NCI-H1694 treated with DMSO at 0.1 percent for 48 hours (cell line): ENCODE measurements at places on chromosomes 6 and 20.

DNA sequence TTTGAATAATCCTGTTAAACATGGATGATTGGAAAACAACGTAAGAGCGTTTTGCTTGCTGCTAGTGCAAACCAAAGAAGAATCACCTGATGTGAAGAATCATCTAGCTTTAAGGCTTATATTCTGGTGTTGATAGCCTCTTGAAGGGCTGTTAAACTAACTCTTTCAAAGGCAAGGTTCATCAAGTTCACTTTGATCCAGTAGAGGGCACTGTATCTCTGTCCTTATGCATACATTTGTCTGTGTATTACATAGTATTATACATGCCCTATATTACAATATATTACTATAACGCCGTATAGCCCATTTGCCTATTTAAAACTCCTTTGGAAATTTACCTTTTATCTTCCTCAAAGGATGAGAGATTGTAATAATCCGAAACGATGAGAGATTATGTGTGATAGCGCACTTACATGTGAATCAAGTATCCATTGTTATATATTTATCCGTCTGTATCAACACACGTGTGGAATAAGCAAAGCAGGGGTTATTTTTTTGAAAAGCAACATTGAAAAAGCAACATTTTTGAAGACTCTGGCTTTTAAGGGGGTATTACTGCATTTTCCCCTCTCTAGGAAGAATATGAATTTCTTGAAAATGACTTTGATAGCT is 50.8 kb upstream of the NRN1 start:
- DNase-seq = peak; percentile 74

DNA sequence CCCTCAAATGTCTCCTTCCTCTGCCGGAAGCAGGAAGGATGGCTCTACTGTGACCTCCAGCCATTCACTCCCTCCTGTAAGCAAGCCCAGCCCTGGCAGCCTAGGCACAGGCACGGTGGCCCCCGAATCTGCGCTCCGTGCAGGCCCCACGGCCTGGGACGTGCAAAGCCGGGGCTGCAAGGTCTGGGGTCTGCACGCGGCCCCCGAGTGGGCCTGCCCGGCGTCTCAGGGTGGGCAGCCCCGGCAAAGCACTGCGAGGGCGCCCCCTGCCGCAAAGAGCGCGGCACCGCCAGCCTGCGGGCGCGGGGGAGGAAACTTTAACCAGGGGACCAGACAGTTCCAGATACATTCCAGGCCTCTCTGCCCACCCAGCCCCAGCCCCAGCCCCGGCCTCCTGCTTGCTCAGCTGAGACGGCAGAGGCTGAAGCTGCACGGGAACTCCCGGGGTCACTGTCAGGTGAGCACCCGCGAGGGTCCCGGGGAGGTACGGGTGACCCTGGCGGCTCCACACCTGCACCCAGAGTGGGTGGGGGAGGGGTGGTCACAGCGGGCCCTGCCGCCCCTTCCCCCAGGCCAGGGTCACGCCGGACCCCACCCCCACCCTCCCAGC is 98.8 kb downstream of the ASXL1 start:
- peak; percentile 22 for DNase-seq

DNA sequence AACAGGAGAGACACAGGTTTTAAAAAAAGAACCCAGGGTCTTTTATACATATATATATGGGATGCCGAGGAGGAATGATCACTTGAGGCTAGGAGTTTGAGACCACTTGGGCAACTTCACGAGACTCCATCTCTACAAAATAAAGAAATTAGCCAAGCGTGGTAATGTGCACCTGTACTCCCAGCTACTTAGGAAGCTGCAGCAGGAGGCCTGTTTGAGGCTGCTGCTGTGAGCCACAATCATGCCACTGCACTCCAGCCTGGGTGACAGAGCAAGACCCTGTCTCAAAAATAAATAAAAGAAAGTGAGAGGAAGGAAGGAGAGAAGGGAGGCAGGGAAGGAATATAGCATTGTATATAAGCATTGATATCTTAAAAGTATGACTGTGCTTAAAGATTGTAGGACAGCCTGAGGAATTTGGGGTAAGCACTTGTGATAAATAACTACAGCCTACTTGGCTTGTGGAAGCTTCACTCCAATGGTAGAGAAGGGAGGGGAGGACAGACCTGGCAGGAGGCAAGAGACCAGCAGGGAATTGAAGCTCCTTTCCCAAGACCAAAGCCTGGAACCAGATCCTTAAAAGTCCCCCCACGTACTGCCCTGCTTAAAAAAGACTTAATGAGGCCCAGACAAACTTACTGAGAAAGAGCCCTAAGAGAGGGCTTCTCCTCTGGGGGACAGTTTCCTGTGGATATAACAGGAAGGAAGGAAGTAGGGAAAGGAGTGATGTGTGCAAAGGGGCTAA is 2.5 kb upstream of the SNTA1 start:
- no peak for DNase-seq

DNA sequence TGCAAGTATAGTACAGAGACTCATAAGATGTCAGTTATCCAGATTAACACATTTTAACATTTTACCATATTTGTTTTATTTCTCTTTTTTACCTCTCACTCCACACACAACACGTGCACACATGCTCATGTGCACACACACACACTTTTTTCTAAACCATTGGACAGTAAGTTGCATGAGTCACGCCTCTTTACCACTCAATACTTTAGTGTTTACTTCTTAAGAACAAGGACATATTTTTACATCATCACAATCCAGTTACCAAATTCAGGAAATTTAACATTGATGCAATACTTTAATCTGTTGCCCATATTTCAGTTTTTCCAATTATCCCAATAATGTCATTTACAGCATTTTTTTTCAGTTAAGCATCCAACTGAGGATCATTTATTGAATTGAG is 109.0 kb downstream of the RIN2 start:
- no peak for DNase-seq

DNA sequence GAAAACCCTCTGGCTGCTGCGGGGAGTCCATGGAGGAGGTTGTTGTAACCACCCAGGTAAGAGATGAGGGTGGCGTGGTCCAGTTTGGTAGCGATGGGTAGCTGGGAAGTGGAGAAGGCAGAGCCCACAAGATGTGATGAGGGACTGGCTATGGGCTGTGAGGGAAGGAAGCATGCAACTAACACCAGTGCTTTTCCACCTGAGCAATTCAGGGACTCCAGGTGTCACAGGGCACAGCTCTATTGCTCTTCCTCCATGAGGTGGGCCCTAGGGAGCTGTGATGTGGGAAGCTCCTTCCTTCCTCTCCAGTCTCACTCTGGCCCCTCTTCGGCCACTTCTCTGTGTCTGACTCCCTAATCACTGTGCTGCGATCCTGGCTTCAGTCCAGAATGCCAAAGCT is 32.4 kb upstream of the TGM6 start:
- no peak for DNase-seq

DNA sequence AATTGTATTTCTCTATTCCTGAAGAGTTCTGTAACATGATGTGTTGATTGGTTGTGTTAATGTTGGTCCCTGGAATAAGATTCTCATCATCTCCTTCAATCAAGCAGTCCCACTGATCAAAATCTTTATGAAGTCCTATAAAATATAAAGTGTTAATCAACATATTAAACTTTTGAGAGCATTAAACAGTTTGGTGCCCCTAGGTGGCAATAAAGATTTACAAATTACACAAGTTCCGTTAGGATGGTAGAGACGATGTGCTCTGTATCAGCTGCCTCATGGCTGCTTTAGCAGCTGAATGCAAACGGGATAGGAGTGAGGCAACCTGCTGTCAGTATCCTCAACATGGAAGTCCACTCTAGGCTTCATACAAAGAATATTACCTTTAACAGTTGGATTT is 16.9 kb downstream of the TDRD6 start:
- DNase-seq = no peak

- no peak for DNase-seq
Measured at GRCh38 chr20:44967207-44967807, 995 bp downstream of the STK4 start.

DNA sequence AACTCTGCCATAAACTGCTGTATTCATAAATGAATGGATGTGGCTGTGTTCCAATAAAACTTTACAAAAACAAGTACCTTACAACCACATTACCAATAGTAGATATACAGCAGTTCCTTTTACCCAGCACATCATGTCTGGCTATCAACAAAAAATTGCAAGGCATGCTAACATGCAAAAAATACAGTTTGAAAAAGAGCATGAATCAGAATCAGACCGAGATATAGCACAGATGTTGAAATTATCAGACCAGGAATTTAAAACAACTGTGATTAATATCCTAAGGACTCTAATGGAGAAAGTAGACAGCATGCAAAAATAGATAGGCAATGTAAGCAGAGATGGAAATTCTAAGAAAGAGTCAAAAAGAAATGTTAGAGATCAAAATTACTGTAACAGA is 8.4 kb upstream of the NUS1 start:
- no peak for DNase-seq

DNA sequence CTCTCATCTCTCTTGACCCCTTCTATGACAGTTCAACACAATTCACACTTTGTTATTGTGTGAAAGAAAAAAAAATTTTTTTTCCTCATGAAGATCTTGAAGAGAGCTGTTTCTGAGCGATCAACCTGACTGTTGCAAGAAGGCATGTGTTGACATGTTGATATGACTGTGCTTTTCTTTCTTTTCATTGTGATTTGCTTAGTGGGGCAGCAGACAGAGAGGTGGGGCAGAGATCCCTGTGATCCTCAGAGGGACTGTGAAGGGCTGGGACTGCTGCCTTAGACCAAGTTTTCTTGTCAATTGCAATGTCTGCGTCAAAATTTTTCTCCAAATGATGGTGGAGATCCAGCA is 70.8 kb upstream of the IYD start:
- DNase-seq = no peak

- DNase-seq = no peak
Measured at GRCh38 chr6:149593408-149593807, 27.2 kb downstream of the GINM1 start.

GRCh38 chr20:38129248-38129865 is 35.7 kb downstream of the TGM2 start:
- no peak for DNase-seq

DNA sequence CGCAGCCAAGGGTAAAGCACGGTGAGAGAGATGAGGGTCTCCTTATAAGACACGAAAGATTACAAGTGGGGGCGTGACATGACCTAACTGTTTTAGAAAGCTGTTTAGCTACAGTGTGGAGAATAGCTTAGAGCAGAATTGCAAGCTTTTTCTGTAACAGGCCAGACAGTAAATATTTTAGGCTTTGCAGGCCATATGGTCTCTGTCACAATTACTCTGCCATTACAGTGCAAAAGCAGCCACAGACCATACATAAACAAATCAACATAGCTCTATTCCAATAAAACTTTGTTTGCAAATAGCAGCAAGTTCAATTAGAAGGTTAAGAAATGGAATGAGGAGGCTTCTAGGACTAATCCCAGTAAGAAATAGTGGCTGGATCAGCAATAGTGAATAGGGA is 16.8 kb downstream of the PGM3 start:
- no peak for DNase-seq
